ENCODE measurements at places on chromosomes 1 and 21.
A peak's percentile ranks its signal among the peaks of the same experiment; 100 is the strongest.

GRCh38 chr1:109040989-109041620 lies 797 bp downstream of the WDR47 start:
- peak; percentile 67 for DNase-seq

DNA sequence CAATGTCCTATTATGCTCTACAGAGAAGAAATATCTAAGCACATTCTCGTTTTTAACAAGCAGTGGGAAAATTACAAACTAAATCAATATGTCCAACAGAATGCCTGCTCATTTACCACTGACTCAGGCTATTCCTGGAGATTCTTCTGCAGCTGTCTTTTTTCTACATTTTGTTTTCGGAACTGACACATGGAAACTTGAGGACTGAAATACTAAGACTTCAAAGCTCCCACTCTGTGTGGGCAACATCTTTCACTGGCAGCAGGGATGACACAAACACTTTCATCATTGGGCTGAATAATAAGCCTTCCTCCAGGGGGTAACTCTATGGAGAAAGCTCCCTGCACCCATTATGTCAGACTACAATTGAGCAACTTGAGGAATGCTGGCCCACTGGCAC lies 175.5 kb upstream of the NCAM2 start:
- peak; percentile 25 for DNase-seq

DNA sequence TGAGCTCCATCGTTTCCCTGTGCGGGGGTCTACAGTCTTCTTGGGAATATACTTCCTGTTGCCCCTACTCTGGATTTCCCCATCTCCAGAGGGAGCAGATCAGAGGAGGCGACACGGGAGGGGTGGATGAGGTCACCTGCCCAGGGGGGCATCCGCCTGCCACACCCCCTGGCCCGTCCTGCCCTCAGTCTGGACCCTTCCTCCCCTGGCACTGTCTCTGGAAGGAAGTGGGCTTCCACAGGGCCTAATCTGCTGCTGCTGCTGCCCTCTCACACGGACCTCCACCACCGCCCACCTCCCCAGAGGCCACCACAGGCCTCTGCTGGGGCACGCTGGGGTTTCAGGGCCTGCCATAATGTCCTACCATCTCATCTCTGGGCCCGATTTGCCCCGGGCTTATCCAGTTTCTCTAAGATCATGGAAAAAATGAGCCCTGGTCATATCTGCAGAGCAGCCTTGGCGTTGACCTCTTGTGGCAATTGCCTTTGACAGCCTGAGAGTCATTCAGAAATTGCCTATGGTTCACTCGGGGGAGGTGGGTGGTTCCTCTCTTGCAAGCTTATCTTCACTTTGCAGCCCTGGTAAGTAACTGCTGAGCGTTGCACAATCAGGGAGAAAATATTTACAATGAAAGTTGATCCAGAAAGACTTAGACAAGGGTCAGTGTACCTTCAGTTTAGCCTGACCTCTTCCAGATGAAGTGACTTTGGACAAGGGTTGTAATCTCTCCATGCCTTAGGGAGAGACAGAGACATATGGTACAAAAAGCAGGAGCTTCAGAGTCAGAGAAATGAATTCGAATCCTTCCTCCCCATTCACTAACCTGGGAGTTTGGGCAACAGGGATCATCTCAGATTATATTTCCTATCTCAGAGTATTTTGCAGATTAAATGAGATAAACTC lies 252.4 kb downstream of the TOMM20 start:
- no peak for DNase-seq

DNA sequence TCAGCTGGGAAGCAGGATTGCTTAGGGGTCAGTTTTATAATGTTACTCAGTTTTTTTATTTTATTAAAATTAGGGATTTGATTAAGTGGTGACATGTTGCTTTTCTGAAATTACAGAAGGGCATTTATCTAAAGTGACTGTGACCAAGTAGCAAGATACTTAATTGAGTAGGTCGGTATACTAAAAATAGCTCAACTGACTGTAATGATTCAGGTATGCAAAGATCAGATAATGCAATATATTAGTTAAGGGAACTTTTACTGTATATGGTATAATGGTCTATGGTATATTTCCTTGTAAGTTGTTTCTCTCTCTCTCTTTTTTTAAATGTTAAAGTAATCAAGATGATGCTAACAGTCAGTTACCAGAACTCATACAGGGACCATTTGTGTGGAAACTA lies 26.2 kb downstream of the RLF start:
- no peak for DNase-seq

DNA sequence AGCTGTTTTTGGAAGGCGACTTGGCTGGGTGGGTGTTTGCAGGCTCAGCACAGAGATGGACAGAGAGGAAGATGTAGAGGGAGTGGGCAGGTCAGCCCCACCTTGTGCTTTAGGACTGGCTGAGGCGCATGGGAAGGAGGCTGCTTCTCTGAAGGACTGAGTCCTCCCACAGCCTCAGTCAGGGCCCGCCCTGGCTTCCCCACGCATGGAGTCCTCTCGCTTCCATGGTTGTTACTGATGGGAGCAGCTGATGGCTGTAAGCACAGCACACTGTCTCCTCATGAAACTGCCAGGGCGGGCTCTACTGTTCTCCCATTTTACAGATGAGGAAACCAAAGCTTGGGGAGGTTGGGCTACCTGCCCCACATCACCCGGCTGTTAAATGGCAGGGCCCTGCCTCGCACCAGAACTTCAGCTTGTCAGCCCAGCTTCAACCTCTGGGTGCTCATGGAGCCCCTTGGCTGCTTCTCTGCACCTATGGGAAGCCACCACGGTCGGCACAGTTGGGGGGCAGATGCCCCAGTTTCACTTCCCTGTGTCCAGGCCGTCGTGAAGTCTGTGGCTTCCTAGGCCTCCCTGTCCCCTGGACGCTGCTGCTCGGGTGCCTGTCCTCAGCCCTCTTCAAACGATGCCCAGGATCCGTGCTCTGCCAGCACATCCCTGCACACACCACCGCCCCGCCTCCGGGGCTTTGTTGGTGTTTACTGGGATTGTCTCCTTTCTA lies 2.4 kb downstream of the TMEM201 start:
- DNase-seq = no peak

GRCh38 chr1:221683681-221684080 lies 58.2 kb downstream of the DUSP10 start:
- no peak for DNase-seq

DNA sequence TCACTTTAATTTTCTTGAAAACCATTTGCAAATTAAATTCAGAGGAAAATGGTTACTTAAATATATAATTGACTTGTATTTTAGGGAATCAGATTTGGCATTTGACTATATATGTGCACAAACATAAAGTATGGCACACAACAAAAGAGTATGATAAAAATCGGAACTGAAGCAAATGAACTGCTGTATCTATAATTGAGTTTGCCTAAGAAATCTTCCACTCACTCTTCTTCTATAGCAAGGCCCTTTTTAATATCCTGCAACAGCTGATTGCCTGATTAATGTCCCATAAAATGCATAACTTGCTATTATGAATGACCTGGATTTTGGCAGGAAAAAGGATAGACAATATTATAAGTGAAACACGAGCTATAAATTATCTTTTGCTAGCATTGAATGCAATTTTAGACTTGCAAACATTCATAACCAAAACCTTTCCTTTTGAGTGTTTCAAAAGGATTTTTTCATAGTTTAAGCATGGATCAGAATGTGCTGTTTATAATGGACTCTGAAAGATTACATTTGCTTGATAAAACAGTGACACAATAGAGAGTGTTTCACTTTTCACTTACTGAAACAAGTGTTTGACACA lies 2204.3 kb downstream of the MRPL39 start:
- no peak for DNase-seq

- DNase-seq = peak; percentile 68
These were observed 633.7 kb upstream of the USP24 start for GRCh38 chr1:55848906-55849305.

DNA sequence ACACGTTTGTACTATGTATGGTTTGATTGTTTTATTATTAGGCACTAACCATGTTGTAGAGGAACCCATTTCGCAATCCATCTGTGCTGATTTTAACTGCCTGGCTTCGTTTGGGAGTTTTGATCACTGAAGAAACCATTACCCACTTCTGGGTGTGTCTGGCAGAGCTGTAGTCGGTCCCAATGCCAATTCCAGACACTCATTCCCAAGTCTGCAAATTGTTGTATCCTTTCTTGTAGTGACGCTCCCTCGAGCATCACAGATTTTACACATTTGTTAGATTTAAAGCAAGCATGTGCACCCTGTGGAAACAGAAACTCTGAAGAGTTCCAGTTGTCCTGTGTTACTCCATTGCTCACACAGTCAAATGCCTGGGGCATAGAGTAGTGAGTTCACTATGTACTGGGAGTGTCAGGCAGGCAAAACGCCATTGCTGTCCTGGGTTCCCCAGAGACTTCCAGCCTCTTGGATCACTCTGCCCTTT lies 31.0 kb upstream of the EFCAB14 start:
- DNase-seq = no peak

- peak; percentile 14 for DNase-seq
These were observed 135.9 kb downstream of the NPHP4 start for GRCh38 chr1:5856246-5856815.

GRCh38 chr1:226125831-226126230 lies 60.7 kb downstream of the ACBD3 start:
- no peak for DNase-seq

DNA sequence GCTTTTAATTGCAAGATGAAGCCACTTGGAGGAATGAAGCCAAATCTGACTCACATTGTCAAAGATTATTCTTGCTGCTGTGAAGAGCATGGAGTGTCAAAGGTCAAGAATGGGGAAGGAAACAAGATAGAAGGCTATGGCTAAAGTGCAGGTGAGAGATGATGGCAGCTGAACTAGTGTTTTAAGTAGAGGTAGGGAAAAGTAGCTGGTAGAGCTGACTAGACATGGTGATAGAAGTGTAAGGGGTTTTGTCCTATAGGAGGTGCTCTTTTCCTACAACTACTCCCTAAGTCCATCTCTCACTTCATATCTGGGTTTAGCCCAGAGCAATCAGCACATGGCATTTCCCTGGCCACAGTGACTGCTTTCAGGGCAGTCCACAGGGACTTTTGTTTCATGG lies 11.8 kb downstream of the UBE2T start:
- peak; percentile 56 for DNase-seq

- peak; percentile 98 for DNase-seq
These were observed at the start of gene HIPK1 for GRCh38 chr1:113928941-113929749. Gene HIPK1 (plus strand): TSS chr1:113929324.
